ENCODE measurements at places on chromosomes 5 and 9.

DNA sequence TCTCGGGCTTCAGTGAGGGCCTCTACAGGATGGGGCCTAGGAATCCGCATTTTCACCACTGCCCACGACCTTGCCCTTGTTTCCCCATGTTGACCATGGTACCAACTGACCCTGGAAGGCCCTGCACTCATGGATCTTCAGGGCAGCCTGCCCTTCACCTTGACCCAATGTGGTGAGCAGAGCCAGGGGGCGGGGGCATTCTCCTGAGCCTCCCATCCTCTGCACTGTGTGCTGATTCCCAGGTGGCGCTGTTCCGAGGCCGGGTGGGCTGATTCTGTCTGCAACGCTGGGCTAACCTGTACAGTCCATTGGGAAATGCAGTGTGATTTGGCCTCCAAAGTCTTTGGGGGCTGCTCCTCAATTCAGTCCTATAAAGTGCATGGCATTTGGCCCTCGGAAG is 68.7 kb downstream of the SHB start:
- DNase-seq, result no peak

DNA sequence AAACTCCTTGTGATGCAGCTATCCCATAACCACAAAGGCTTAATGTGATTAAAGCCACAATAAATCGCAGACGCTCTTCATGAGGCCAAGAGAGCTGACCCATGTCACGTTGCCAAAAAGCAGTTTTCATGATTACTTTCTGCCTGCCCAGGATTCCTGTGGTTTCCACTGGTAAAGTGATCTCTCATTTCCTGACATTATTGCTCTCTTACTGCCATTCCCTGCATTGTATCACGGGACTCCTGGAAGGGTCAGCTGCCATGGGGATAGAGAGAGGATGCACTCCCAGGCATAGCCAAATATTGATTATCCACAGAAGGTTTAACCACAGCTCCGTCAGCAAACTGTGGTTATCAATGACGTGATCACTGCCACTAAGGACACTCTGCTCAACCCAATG is 103.8 kb upstream of the SLC1A3 start:
- no peak for DNase-seq

- DNase-seq, result peak; percentile 56
These were observed 70.0 kb upstream of the KLF9 start for GRCh38 chr9:70484232-70485130.

DNA sequence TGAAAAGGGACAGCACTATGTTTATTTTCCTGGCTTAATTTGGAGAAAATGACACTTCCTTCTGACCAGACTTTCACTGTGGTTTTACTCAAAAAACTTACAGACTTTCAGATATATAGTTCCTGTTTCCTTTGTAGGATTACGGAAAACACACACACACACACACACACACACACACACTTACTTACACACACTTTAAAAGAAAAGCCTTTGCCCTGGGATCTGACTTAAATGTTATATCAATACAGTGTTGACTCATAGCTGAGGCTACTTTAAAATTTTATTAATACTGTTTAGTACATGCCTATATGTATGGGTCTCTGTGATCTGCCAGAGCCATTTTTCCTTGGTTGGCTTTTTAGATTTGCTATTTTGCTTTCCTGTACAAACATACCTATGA is 758.3 kb downstream of the DNAH5 start:
- no peak for DNase-seq

- DNase-seq, result no peak
These were observed 55.2 kb downstream of the RIC1 start for GRCh38 chr9:5684101-5684500.

DNA sequence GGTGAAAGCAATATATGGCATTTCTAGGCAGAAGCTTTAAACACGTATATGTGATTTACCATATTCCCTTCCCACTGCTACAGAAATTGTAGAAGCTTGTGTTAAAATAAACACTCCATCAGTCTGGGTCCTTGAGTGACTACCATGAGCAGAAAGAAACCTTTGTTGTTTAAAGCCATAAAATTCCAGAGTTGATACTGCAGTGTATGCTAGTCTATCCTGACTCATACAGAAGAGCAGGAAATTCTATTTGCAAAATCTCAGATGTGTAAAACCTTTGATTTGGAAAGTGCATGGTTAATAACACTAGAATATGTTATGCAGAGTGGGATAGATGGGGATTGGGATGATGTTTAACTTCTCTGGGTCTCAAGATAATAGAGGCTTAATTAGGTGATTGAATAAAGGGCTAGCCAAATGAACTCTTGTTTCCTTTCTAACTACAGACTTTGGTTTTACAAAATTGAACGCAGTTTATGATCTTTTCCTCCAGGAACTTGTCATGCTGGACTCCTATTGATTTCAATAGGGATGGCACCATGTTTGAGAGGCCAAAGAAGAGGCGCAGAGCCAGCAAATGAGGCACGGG is 282.7 kb upstream of the VLDLR start:
- no peak for DNase-seq

DNA sequence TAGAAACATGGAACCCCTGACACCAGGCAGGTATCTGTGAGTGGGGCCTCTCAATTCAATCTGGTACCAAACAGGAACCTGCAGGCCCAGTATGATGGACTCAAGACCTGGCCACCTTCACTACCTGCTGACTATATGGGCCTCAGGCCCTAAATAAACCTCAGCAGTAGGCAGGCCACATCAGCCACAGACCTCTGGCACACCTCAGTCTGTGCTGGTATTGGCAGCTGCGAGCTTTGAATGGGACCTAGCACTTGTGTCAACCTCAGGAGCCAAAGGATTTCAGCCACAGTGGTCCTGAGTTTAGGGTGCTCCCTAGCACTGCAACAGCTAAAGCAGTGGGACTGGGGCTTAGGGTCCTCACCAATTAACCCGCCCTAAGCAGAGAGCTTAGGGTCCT is 325.5 kb downstream of the ZNF608 start:
- no peak for DNase-seq

DNA sequence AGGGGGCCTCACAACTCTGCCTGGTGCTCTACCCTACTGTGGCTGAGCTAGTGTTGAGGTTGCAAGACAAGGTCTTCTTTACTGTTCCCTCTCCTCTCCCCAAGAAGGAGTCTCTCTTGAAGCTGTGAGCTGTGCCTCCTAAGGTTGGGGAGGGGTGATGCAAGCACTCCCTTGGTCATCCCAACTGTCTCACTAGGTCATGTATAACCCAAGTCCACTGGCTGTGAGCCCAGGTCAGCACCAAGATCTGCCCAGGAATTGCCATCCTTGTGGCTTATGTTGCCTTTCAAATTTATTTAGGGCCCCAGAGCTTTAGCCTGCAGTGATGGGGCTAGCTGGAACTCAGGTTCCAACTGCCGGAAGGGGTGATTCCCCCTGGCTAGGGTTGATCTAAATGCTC is 10.3 kb upstream of the YTHDC2 start:
- no peak for DNase-seq

DNA sequence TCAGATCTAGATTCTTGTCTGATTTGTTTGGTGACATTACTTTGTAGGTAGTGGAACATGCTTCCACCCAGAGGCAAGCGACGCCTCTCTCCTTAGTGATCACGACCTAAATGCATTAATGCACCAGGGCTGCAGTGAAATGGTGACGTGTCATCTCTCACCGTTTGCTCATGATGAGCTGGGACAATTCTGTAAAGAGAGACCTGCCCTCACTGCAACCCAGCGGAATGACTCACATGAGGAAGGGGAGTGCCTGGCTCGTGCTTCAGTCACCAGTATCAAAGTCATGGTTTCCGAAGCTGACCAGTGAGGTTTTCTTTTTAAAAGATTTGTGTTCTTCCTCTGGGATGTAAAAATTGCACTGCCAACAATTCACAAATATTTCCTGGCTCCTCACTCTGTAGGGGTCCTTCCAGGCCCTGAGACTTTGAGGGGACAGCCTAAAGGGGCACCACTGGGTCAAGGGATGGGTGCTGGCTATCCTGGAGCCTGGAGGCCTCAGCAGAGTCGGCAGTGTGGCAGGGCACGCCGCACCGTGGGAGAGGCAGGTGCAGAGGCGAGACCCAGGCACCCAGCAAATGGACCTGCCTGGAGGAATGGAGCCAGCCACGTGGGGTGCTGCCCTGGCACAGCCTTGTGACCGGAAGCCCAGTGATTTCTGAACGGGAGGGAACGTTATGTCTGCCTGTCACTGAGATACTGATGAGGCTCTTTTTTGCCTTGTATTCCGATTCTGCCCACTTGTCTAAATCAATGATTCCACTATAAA is 17.3 kb downstream of the QSOX2 start:
- no peak for DNase-seq

DNA sequence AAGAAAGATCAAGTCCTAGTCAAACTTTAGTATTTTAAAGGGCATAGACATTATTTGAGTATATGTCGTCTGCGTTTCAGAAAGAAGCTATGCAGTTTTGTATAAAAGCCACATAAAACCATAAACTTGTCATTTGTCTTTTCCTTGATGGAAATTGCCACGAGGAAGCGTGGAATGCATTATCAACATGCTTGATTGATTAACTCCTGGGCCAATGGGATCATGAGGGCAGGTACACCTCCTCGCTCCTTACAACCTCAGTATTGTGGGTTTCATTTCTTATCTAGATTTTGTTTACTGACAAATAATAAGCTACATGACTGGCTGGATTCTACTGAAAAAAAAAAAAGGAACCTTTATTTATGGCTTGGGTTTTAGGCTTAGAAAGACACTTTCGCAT is 122.5 kb upstream of the RFX3 start:
- no peak for DNase-seq

GRCh38 chr9:32525709-32526030 is 326 bp downstream of the RIGI start:
- no peak for DNase-seq

GRCh38 chr5:172293054-172293744 is 9.6 kb upstream of the UBTD2 start:
- DNase-seq, result peak; percentile 26

DNA sequence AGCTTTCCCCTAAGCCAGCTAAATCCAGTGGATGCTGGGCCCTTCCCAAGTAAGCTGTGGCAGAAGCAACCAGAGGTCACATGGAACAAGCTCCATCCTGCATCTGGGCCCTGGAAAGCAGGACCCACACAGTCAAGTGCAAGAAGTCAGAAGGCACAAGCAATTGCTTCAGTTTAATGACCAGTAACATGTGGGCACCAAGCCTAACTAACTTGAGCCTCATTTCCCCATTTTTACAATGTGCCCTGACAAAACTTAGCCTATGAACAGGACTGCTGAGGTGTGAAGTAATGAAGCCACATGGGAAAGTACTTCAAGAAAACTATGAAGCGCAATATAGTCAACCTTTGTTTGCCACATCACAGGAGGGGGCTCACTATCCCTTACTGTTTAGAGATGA is 90.5 kb downstream of the TLE1 start:
- no peak for DNase-seq

DNA sequence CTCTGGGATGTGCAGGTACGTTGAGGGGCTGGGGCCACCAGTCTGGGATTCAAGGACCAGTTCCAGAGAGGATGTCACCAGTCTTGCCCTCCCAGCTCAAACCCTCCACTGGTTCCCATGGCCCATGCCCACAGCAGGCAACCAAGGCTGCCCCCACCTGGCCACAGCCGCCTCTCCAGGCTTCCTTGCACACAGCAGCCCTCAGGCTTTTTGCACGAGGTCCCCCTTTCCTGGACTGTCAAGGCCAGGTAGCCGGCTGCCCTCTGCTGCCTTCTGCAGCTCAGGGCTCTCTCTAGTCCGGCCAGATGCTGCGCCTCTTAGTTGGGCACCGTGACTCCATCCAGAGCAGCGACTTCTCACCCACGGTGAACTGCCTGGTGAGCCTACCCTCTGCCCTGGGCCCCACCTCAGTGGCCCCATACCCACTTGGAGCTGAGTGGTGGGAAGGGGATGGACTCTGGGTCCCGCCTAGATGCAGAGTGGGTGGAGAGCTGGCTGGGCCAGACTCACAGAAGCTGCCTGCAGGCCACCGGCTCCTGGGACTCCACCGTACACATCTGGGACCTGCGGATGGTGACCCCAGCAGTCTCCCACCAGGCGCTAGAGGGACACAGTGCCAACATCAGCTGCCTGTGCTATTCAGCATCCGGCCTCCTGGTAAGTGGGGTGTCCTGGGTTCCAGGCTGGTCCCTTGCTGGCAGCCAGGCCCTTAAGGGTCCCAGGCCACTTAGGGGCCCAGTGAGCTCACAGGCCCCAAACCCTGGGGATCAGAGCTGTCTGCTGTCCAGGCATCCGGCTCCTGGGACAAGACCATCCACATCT is 2.9 kb downstream of the WDR38 start:
- DNase-seq, result no peak

DNA sequence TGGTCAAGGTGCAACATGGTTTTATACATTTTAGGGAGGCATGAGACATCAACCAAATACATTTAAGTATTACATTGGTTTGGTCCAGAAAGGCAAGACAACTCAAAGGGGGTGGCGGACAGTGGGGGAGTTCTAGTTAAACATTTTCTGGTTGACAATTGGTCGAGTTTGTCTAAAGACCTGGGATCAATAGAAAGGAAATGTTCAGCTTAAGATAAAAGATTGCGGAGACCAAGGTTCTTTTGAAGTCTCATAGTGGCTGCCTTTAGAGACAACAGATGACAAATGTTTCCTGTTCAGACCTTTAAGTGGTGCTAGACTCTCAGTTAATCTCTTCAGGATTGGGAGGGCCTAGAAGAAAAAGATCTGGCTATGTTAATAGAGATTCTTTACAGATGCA is 47.7 kb upstream of the TTC39B start:
- DNase-seq, result no peak

GRCh38 chr5:174145821-174146220 is 100.3 kb downstream of the NSG2 start:
- no peak for DNase-seq

- DNase-seq, result no peak
These were observed 134.3 kb downstream of the OR2K2 start for GRCh38 chr9:111195766-111196165.

- no peak for DNase-seq
These were observed 94.9 kb downstream of the DENND1A start for GRCh38 chr9:123834889-123835562.

DNA sequence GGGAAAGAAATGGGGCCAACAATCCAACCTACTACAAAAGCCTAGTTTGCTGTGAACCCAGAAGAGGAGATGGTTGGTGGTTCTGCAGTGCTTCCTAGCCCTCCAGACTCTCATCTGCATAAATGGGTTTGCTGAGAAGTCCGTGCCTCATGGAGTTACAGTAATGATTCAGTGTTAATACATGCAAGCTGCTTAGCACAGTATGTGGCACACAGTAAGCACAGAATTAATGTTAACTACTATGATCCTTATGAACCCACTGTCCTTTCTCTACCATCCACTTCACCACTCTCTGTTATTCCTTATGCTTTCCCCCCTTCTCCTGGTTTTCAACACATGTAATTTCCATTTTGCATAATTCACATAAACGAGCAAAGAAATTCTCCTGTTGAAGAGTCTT is 100.0 kb downstream of the ACTBL2 start:
- DNase-seq, result no peak

GRCh38 chr9:129080298-129080600 is 662 bp upstream of the DOLPP1 start:
- no peak for DNase-seq

All from NCI-H1092 (cell line).